ENCODE measurements at places on chromosomes 2 and 18.

GRCh38 chr2:11379558-11379957 lies 35.1 kb upstream of the ROCK2 start:
- no peak for DNase-seq

GRCh38 chr18:69567813-69568488 lies 167.3 kb downstream of the DOK6 start:
- DNase-seq: no peak

DNA sequence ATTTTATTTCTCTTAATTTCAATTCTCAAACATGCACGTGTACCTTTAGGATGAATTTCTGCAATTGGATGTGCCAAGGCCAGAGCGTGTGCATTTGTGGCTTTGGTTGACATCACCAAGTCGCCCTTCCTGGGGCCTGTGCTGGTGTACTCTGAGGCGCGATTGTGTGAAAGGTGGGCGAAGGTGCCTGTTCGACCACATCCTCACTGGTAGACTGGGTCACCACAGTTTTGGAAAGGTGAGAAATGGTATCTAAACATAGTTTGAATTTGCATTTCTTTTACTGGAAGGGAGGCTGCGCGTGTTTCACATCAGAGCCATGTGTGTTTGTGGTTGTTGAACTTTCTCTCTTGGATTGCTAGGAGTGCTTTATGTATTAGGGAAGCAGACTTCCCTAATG lies 89.8 kb downstream of the LDLRAD4 start:
- no peak for DNase-seq

DNA sequence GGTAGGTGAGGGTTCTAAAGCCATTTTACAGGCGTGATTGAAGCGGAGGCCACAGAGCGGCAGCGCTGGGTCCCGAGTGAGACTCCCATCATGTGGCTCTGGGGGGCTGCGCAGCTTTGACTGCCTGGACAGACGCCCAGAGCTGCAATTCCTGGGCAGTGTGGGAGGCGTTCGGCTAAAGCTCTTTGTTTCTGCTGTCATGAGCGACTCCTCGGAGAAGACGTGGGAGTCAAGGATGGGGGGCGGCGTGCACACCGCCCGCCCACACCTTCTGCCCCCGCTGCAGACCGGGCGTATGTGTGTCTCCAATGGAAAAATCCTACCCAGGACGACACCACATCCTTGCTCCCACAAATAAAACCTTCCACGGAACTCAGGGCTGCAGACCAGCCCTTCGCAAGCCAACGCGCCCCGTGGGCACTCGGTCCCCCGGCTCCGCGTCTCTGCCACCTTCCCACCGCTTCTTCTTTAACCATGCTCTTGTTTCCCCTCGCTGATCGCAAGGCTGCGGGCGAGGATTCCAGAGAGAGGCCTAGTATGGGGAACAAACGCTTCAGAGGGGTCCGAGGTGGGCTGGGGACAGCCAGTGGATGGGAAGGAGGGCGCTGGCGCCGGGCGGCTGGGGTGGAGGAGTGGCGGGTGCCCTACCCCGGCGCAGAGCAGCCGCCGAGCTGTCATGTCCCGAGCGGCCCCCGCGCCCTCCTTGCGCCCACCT lies 680 bp upstream of the LBH start:
- peak; percentile 81 for DNase-seq

DNA sequence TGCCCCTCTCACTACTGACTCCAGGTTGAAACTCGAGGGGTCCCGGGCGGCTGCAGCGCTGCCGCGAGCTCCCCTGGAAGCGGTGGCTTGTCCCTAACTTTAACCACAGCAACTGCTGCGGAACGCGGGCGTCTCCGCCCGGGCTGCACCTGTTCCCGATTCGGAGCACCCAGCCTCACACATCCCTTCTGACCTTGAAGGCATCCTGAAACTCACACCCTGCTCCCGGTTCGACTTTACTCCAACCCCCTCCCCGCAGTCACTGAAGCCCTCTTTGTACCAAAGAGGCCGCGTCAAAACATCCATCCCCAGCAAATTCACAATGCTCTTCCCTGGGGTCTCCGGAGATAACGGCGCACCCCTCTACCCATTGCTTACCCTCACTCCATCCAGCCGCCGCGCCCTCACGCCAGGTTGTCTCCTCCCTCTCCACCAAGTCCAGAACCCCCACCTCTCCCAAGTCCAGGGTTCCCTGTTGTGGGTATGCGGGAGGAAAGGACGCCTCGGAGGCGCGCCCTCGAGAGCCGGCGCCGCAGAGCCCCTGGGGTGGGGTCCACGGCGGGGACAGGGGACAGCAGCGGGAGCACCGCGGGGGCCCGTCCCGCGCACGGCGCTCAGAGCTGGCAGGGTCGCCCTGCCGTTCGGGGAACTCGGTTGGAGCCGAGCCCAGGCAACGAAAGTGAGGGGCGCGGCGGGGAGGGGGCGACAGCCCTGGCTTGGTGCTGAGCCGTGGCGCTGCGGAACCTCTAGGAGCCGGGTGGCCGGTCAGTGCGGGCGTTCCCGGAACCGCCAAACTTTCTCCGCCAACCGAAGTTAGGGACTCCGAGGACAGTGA lies 934 bp downstream of the MYO5B start:
- no peak for DNase-seq

- DNase-seq: peak; percentile 86
These were observed 201.8 kb downstream of the ZFP36L2 start for GRCh38 chr2:43024515-43025011.

DNA sequence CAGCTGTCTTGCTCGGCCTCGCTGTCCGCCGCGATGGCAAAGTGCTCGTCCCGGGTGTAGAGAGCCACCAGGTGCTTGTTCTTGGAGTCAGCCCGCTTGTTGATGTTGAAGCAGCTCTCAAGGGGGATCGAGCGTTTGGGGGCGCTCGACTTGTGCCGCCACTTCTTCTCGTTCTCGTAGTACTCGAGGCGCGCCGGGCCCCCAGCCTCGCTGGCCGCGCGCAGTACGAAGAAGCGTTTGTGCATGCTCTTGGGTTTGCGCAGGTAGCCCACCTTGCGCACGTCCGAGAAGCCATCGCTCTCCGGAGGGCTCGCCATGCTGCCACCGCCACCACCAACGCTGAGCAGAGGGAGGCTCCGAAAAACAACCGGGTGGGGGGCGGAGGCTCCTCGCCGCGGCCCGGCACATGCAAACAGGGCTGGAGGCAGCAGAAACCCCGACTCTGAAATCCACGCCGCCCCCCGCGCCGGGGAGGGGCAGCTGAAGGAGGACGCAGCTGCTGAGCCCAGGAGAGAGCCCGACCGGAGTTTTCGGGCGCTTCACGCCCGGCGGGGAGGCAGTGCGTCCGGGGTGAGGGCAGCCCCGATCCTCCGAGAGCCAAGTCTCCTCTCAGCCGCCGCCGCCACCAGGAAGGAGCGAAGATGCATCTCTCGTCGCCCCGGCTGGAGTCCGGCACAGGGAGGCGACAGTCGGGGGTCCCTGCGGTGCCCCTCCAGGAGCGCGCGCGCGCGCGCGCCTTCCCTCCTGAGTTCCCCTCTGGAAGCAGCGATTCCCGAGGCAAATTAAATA lies 1.0 kb downstream of the IRS1 start:
- peak; percentile 71 for DNase-seq

- DNase-seq: no peak
These were observed 890.8 kb upstream of the KLHL29 start for GRCh38 chr2:22494156-22494555.

DNA sequence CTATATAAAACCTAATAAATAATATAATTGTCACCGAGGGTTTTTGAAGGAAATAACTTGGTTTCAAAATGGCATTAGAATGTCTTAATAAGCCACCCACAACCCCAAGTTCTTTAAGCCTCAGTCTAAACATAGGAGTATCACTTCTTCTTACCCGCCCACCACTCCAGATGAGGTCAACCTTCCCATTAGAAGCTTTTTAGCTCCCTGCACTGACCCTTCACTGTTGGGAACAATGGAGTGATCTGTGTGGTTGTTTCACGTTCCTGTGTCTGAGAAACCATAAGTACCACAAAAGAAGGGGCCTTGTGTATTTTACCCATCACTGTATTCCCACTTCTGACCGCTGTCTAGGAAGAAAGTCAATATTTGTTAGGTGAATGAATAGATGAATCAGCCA lies 326.3 kb upstream of the ZNF521 start:
- no peak for DNase-seq

DNA sequence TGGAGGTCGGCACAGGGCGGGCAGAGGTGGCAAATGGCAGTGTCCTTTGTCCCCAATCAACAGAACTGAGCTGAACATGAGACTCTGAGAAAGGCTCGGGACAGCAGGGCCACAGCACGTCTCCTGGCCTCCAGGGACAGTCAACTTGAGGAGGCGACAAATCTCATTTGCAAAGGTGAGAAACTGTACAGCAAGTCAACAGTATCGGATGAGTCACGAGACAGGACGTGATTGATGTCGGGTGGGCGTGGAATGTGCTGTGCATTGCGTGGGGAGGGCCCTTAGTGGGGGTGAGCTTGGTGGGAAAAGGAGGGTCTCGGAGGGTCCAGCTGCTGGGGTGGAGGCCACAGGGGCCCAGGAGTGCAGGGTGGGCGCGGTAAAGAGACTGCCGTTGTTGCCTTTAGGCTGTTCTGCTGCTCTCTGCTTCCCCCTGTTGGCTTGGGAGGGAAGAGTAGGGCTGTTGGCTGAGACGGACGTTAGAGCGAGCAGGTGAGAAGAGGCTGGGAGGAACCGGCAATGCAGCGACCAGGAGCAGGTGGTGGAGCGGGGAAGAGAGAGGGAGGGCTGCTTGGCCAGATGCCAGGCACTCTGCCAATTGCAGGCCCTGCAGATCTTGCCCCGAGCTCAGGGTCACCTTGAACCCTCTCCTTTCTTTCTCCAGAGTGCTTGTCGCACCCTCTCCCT lies 164.3 kb downstream of the BCL2 start:
- peak; percentile 81 for DNase-seq

DNA sequence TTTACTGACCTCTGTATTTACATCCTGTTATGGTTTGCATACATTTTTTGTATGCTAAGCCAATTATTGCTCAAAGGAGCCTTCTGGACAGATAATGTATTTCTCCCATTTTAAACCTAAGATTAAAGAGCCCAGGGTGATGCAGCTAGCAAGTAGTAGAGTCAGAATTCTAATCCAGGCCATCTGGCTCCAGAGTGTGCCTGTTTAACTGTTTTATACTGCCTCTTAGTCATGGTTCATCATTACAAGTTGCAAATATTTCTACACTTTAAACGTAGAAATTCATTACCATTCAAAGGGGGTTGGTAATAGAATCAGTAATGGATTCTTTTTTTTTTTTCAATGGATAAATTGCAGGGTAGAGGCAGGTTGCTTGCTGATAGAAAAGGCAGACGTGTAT lies 52.4 kb downstream of the EPC2 start:
- DNase-seq: no peak

DNA sequence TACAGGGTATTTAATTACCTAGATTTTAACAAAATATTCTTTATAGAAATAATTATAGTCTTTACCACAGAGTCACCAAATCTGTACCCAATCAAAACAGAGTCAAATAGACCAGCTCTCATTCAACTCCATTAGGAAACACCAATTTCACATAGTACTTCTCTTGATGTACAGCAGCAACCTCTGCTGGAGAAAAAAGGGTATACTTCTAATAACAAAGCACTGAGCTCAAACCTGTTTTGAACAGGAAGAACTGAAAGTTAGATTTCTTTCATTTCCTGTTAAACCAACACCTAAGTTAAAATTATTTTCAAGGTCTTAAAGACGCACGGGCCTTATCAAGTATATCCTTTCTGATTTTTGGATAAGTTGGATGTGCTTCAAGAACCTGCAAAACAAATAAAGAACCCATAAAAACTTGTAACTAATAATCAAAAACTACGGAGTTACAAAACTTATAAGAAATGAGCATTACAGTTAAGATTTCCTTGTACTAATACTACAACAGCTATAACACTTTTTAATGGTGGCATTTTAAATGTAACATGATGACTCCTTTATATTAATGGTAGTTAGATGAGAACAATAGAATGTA lies 79.0 kb downstream of the TTC21B start:
- peak; percentile 58 for DNase-seq

DNA sequence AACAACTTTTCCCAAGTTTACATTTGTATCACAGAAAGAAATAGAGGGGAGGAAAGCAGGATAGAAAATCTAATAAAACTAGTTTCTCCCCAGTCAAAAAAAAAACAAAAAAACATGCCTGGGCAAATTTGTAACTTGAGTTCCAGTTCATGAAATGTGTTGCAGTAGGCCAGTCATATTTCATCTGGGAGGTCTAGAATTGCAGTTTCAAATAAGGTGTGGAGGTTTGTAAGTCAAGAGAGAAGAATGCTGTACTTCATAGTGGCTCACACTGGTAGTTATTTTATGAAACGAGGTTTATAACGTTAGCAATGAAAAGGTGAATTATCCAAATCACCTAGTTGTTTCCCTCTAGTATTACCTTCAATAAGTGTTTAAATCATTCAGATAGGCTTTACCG lies 1313.9 kb upstream of the SLC39A10 start:
- no peak for DNase-seq

Measured in SJCRH30 (cell line).